ENCODE measurements at places on chromosomes 2 and 18. TPM values are rescaled to one million over a fixed set of nuclear protein-coding genes. Genes with fewer than 3 reads are reported as not detected.

- no peak for DNase-seq
These were observed 120.2 kb downstream of the LAMA3 start for GRCh38 chr18:23809415-23809814.

- DNase-seq, result no peak
These were observed 364.6 kb downstream of the LRP1B start for GRCh38 chr2:141766225-141766624.

Gene ADGRF3
- total RNA-seq, result not detected

GRCh38 chr2:144446136-144446535, 73.8 kb downstream of the ZEB2 start:
- DNase-seq, result no peak

DNA sequence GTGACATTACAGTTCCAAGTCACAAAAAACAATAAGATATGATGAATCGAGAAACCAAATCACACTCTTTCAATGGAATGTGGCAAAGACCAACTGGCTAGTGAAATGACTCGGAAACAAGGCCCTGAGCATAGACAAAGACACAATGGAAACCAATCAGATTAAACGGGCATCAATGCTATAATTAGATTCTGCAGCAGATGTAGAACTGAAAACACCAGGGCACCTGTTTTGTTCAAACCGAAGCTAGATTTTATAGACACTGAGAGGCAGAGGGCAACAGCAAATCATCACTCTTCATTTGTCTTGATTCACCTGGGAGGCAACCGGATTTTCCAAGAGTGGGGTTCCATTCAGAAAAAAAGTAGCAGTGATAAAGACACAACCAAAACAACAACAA, 92.8 kb upstream of the BARD1 start:
- DNase-seq, result no peak

DNA sequence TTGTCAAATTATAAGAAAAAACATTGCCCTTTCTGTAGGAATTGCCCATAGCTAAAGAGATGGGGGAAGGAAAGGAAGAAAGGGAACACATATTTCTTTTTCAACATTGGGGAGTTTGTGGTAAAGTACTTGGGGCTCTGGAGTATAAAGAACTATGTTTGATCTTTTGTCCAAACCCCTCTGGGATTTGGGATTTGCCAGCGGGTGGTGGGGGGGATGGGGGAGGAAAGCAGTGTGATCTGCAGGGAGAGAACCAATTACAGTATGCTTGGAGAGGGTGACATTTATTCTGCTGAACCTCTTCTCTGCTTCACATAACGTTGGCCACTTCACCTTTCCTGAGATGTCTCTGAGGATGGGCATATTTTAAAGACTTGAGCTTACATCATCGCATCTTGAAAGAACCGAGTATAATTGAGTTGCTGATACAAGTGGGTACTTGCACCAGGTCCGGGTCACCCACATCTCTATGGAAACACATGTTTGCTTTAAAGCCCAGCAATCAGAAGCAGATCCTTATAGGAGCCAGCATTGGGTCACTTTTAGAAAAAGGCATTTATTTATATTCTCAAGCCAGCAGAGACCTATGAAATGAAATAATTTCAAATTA, 73.1 kb downstream of the SPATS2L start:
- no peak for DNase-seq

- DNase-seq, result no peak
These were observed 99.1 kb downstream of the TACR1 start for GRCh38 chr2:75100011-75100800.

DNA sequence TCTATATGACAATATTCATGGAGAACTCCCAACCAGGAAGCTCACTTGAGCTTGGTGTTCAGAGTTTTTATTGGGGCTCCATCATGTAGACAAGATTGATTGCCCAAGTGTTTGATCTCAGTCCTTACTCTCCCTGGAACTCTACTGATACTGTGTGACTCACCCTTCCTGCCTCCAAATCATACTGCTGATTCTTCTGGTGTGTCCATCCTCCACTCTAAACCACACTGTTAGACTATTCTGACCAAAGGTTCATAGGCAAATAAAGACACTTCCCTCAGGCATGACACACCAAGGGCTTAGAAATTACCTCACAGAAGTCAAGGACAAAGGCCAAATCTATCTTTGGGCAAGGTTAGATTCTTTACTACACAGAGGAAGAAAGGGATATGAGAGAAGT, 107.9 kb upstream of the CDH20 start:
- no peak for DNase-seq

DNA sequence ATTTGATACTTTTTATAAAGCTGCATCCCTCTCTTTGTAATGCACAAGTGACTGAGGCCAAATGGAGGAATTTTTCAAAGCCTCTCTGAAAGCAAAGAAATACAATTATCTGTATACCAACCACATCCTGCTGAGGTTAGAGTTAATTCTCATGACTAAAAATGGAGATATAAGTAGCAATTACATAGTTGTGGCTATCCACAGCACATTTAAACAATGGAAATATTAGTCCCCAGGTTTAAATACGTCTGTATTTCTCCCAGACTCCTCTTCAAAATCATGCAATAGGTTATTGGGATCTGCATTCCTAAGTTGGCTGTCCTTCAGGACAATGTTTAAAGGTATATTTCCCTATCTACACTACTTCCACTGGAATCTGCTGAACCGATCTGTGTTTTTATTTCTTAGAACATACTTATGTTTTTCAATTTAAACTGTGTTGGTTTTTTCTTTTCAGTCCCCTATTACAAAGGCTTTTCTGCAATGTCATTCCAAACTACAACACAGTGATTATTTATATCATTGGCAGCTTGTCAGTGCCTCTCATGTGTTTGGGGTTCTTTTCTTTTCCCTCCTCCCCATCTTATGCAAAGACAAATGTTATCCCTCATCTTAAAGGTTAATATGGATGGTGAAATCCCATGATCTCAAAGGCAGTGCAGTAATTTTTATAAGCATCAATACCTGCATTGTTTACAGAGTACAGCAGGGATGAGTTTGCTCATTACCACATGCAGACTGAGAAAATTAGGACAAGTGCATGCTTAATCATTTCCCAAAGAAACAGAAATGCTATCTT, 134.8 kb upstream of the FSHR start:
- no peak for DNase-seq

GRCh38 chr18:31619291-31619690, 27.6 kb downstream of the TTR start:
- no peak for DNase-seq

- DNase-seq, result no peak
These were observed 315.6 kb downstream of the SETBP1 start for GRCh38 chr18:44996261-44996660.

- DNase-seq, result peak; percentile 10
These were observed 43.0 kb upstream of the SLC1A4 start for GRCh38 chr2:64945973-64946768.

Gene DUSP19
- 0.27 TPM for total RNA-seq
